ENCODE measurements at places on chromosomes 1 and 21.
A peak's percentile ranks its signal among the peaks of the same experiment; 100 is the strongest.

DNA sequence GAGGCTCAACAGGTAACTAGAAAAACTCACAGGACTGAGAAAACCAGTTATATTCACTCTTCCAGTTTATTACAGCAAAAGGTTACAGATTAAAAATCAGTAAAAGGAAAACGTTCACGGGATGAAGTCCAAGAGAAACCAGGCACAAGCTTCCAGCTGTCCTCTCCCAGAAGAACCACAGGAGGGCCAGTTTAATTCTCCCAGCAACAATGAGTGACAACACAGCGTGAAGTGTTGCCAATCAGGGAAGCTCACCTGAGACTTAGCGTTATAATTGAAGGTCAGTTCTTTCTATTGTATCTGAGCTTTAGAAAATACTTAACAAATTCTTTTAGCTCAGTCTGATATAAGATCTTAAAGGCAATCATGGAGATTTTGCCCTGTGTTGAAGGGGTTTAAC, 65.2 kb upstream of the TNR start:
- DNase-seq: no peak

DNA sequence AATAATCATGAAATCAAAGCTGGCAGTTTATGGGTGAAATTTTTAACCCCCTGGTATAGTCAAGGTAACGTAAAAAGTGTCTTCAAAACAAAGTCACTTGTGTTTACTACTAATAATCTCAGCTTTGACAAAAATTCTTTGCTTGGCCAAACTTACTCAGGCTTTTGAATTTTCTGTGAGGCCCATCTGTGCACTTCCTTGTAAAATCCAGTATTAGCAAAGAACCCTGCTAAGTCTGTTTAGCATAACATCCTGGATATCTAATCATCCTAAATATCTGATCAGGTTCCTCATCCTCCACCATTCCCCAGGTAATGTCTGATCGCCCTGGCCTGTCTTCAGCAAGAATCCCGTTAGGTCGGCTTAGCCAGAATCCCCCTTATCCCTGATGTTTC, 3.0 kb downstream of the LYST start:
- no peak for DNase-seq

DNA sequence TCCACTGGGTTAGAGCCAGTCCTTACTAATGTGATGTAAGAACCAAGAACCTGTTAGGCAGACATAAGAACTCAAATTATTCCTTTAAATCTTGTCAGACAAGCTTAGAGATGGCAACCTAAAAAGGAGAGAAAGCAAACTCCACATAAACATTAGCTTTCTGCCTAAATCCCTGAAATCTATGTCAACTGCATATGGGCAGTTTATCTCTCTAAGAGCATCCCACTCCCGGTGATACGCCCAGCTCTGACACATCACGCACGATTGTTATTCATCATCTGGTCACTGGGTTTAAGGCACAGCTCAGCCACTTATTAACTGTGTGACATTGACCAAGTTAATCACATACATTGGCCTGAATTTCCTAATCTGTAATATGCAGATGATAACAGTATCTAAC, 323.7 kb downstream of the HHIPL2 start:
- DNase-seq: no peak

- no peak for DNase-seq
These were observed 10.2 kb upstream of the ARHGEF16 start for GRCh38 chr1:3444298-3444697.

- DNase-seq: no peak
These were observed 50.3 kb downstream of the MCOLN2 start for GRCh38 chr1:84946631-84947030.

DNA sequence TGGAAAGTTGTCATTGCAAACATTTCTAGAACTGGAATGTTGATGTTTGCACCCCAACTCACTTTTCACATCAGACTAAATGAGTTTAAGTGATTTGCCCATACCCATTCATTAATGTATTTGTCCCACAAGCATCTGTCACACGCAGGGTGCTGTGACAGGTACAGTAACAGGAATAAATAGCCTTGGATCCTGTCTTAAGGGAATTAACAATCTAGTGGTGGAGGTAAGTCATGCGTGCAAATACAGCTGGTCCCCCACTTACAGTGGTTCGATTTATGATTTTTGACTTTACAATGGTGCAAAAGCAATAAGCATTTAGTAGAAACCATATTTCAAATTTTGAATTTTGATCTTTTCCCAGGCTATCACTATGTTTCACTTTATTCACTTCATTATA, 17.5 kb upstream of the PRDM2 start:
- DNase-seq: no peak

- no peak for DNase-seq
These were observed 898 bp downstream of the KRTAP27-1 start for GRCh38 chr21:30336596-30336995.

DNA sequence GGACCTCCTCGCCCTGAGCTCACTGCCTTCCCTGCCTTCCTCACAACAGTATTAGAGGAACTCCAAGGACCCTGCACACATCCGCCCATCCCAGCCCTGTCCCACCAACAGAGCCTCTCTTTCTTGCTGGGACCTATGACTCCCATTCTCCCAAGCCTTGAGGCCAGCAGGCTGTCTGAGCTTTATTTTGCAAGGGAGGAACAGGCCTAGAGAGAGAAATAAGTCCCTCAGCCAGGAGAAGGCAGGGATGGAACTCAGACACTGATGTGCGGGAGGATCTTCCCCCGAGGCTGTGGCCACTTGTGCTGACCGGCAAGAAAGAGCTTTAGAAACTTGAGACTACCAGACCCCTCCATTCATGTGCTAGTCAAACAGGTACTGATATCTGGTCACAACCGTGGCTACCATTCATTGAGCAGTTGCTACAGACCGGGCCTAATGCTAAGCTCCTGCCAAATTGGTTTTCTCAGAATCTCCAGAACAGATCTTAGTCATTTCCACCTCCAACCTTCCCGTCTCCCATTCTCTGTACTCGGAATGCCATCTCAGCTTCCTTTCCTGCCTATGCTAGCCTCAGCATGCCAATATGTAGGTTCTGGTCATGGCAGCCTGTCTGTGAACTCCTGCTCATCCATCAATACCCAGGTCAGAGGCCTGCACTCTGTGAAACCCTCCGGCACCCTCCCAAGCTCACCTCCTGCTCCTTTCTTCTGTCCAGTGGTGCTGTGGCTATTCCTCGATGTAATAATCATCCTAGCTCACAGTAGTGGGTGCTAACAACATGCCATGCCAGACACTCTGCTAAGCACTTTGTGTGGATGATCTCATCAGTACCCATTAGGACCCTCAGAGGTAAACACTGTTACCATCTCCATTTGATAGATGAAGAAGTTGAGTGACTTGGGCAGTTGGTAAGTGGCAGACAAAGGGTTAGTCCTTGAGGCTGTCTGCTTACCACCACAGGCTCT, 3.8 kb downstream of the TMEM54 start:
- DNase-seq: no peak

DNA sequence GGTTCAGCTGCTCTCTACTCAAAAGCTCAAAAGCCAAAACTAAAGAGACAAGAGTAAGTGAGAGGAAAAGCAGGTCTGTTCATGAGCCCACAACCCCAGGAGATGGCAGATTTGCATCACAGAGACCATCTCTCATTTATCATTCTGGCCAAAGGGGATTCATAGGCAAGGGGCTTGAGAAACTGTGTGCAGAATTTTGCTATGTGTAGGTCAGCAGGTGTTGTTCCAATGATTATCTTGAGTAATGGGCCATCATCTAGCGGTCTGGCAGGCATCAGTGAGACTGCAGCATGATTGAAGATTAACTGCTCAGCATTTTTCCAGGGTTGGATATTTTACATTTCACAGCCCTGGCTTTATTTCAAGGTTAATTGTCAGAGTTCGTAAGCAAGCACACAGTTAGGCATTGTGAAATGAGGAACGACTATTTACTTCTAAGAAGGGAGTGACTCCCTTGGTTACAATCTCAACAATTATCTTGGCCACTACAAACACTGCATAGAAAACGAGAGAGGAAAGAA, 1204.6 kb upstream of the TMPRSS15 start:
- DNase-seq: no peak

GRCh38 chr1:187409341-187409740, 580.6 kb downstream of the PLA2G4A start:
- DNase-seq: no peak

DNA sequence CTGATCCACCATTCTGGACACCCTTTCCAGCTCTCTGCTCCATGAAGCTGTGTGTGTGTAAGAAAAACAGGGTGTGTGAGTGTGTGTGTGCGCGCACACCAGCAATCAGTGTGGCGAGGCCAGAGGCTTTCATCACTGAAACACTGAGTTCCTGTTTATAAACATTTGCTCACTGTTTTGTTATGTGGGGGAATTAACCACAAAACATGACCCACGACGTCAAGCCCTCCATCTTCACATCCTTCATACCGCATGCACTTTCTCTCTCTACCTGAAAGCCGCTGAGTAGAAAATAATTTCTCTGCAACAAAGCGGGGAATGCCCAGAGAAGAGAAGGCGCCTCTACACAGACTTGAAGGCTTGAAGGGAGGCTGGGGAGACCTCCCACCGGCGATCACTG, 148.9 kb upstream of the IRF2BP2 start:
- DNase-seq: no peak

DNA sequence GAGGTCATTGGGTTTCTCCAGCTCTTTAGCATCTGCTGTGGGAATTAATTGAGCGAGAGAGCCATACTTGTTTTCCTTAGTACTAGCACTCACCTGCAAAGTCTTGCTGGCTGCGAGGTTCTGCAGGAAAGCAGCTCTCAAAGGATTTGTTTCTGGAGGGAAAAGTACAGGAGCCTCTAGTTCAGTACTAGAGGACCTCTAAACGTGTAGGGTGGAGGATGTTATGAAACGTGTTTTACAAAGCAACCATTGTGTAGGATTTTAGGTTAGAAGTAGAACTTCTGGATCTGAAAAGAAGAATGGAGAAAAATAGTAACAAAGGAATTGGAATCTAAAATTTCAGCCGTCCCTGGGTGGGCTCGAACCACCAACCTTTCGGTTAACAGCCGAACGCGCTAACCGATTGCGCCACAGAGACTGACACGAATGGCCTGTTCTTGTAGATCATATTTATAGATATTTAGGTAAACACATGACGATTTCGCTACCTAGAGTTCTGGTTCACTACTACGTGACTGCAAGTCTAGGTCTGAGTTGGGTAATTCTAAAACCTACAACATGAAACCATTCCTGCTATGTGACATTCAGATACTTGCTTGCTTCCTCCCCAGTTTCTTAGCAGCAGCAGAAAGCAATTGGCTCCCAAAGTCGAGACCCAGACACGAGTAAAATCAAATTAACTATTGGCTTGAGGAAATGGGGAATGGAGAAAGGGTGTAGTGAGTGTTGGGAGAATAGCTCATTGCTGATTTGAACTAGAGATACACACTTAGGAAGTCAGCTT, 60.2 kb upstream of the CFAP126 start:
- DNase-seq: peak; percentile 27

GRCh38 chr1:116431870-116432500, 58.9 kb downstream of the ATP1A1 start:
- DNase-seq: no peak

DNA sequence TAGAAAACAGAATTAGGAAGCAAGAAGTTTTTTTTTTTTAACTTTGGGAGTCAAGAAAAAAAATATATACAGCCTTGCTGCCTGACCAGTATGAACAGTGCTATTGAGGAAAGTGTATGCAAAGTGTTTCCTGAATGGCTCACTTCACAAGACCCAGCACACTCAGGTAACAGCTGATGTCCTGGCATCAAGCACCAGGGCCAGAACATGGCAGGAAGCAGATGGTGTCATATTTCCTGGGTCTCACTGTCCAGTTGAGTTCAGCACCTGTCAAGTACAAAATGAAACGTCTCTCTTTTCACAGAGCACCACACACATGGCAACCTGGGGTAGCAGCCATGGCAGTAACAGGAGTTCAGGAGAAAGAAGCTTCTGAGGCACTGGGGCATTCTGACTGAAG, 372.3 kb downstream of the TTLL7 start:
- DNase-seq: no peak

- no peak for DNase-seq
These were observed 24.4 kb downstream of the CAP1 start for GRCh38 chr1:40064797-40065499.

DNA sequence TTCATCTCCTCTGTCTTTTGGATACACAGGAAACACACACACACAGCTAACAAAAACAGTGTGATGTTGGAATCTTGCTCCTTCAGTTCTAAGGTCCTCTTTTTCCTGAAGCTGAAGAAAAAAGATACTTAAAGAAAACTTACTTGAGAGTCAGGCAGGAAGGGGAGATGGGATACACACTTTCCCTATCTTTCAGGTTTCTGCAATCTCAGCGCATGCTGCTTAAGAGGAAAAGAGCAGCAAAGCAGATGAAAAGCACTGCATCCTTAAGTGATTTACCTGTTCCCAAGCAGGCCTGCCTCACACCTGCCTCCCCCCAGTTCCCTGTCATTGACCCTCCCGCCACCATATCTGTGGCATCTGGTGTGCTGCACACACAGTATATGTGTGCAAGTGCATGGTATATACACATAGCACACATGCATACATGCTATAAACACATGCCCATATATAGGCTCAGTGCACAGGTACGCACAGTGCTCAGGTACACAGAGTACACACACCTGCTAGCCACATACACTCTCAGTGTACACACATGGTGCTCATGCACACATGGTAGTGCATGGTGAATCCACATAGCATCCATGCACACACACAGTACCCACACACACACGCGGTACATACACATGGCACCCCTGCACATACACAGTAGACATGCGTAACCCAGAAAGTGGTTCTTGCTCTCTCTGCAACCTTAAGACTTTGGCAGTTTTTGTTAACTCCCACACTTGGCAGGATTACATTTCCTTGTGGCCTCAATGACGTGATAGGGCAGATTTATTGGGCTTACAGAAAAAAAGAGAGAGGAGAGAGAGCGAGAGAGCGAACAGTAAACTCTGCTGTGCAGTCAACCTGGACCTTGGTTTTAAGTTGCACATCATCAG, 166.9 kb downstream of the TOMM20 start:
- no peak for DNase-seq

DNA sequence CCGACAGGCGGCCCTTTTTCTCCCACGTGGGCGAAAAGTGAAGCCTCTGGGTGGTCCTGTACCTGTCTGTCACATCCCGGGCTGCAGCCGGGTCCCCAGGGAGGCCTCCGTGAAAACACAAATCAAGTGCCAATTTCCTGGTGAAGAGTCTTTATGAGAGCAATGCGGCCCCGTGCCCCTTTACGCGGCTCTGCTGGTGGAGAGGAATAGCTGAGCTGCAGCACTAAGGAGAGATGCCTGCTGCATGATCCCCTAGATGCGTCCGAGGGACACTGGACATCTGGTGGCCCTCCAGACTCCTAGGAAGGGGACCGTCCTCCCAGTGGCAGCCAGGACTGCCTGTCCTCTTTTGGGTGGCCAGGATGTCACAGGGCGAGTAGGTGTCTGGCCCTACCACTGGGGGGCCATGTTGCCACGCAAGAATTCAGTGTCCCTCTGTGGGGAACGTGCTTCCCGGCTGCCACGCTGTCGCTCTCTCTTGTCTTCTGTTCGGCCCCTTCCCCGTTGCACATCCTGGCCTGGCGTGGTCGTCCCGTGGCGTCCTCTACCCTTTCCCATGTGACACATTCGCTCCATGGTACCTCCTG, 38.7 kb downstream of the COL18A1 start:
- DNase-seq: no peak

- DNase-seq: no peak
These were observed 40.7 kb upstream of the EYA3 start for GRCh38 chr1:28129150-28129549.

Data from stimulated activated CD8-positive, alpha-beta memory T cell treated with anti-CD3 and anti-CD28 coated beads, Interleukin-7, amount 100 ng/mL, for 24 hours (primary cell).